NB4 (cell line): ENCODE measurements at places on chromosomes 2 and 18.

DNA sequence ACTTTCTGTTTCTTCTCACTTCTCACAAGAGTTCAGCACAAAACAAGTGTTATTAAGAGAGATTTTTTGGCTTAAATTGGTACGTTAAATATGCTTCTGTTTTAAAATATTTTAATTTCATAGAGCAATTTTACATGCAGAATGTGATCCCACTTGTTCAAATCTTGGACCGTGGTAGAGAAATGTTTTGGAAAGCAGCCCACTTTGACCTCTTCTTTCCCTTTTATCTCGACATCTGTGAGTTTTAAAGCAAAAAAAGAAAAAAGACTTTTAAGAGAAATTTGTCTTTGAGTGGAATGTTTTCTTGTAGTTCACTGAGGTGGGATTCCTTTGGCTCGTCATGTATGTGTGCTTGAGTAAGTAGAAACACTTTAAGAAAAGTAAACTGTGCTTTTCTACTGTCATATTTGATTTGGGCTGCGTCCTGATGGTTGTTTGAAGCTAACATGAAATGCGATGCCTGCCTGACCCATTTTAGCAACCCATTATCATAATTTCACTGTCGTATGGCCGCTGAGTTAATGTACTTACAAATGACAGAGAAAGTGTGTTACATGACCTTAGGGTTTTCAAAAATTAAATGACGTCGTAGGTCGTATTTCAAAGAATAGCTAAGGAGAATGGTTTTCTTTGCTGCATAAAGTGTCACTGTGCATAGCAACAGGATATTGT, 54.5 kb downstream of the TSHZ1 start:
- no peak for DNase-seq

GRCh38 chr2:208101716-208102631, 22.4 kb downstream of the CRYGD start:
- peak; percentile 52 for DNase-seq

- no peak for DNase-seq
These were observed 39.8 kb upstream of the DDX18 start for GRCh38 chr2:117774716-117775115.

DNA sequence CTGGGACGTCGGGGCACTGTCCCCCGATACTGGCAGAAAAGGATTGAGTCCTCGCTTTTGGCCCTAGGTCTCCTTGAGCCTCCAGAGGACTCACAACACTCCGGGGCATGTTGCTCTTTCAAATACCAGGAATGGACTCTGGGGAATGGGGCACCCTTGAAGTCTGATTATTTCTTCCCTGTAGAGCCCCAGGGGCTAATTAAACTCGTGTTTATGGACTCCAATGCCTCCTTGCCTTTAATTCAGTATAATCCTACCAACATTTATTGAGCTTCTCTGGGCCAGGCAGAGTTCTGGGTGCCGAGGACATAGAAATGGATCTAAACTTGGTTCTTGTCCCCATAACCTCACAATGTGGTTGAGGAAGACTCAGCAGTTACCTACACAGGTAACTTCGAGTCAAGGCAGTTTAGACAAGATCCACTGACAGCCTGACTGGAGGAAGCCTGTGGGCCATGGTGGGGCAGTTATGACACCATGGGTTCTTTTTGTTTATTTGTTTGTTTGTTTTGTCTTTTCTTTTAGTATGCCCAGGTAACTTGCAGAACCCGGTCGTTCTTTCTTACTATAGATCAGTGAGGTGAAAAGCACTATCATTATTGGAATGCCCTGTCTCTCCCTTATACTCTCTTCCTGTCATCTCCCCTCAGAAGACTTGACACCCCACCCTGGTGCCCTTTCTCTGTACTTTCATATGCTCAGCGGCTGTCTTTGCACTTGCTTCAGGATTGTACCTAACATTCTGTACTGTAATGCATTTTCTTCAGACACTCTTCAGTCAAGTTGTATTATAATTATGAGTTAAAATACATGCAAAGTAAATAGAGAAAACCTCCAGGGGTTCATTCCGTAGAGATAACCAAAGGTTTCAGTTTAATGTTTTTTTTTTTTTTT, 3.2 kb downstream of the CFLAR start:
- peak; percentile 86 for DNase-seq
